Stimulated activated CD8-positive, alpha-beta memory T cell treated with anti-CD3 and anti-CD28 coated beads, Interleukin-15, amount 100 ng/mL, for 48 hours (primary cell): ENCODE measurements at places on chromosomes 1 and 21.

- DNase-seq = no peak
These were observed 39.6 kb upstream of the C21orf91 start for GRCh38 chr21:17858747-17859146.

GRCh38 chr1:232690285-232690935 lies 60.5 kb upstream of the SIPA1L2 start:
- DNase-seq = no peak

- DNase-seq = no peak
These were observed 69.0 kb downstream of the KCND3 start for GRCh38 chr1:111920221-111921024.

GRCh38 chr1:224707843-224708725 lies 92.0 kb downstream of the CNIH3 start:
- no peak for DNase-seq

GRCh38 chr1:88726697-88727096 lies 42.6 kb downstream of the PKN2 start:
- DNase-seq = no peak

- no peak for DNase-seq
These were observed 62.4 kb upstream of the NGF start for GRCh38 chr1:115400426-115400825.

DNA sequence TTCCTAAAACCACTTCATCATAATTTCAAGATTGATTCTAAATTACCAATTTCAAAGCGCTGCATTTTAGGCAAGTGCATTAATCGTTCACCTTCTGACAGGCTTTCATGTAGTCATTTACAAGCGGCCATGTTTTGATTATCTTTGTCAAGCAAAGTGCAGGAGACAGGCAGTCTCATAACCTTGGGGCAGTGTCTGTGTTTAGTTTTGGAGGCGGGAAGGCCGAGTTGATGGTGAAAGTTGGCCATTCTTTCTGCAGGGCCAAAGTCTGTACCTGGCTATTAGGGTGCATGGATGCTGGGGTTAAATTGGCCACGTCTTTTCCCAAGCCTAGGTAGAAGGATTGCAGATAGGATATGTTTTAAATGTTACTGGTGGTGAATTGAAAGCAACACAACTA lies 2.9 kb downstream of the AGPAT3 start:
- DNase-seq = no peak

DNA sequence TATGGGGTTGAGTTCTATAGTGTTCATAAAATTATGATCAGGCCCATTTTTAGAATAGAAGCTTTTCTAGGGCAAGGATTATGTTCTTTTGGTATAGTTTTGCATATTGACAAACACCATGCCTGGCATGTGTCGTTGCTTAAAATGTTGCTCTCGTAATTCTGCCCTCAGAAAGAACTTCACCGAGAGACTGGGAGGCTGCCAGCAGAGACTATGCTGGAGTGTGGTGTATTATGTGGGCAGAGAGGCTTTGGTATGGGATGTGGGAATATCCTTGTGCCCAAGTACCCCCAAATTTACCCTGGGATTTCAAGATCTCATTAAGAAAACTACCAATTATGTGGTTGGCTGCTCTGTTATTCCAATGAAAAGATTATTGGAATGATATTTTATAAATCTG lies 27.9 kb downstream of the PGM1 start:
- DNase-seq = no peak
